ENCODE measurements at places on chromosomes 3 and 15.

DNA sequence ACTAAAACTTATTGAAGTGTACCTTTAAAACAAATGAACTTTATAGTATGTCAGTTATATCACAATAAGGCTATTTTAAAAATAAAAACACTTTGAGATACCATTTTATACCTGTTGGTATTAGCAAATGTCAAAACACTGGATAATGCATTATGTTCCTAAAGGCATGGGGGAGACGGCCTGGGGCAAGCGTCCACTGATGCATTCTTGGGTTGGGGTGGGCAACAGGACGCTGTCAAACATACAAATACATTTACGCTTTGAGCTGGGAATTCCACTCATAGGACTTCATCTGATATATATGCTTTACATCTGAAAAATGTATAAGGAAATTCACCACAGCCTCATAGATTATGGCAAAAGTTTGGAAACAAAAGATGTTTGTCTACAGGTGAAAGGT lies 7.6 kb upstream of the GATA2 start:
- DNase-seq, result no peak

GRCh38 chr3:39296197-39297077 lies 16.6 kb upstream of the CX3CR1 start:
- no peak for DNase-seq

- no peak for DNase-seq
Measured at GRCh38 chr15:35944945-35945585, 399.1 kb upstream of the DPH6 start.

- no peak for DNase-seq
Measured at GRCh38 chr15:17026633-17027032, 3515.0 kb downstream of the GOLGA6L6 start.

GRCh38 chr3:102614021-102614569 lies 179.3 kb downstream of the ZPLD1 start:
- no peak for DNase-seq

GRCh38 chr15:64443747-64444621 lies 16.4 kb upstream of the ZNF609 start:
- no peak for DNase-seq

DNA sequence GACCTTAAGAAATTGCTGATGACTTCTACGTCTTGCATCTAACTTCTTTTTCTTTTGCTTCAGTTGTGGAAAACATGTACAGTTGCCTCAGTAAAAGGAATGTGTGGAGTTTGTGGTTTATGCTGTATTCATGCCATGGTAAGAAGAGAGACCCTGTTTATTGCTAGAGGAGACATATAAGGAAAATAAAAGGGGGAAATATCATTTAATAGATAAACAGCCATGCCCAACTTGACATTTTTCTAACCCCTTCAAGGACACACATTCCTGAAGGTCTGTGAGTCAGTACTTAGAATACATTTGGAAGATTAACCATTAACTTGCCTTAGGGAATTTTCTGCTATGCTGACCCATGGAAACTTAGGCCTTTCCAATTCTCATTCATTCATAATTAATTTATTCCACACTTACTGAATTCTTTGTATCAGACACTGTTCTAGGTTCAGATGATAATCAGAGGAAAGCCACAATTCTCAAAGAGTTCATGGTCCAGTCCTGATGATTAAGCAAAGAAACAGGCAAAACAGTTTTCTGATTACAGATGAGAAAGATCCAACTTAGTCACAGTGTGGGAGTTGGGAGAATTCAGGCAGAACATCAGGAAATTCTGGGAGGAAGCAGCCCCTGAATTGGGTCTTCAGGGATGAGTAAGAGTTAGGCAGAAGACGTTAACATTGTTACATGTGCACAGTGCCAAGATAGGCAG lies 329.8 kb upstream of the RASGRP1 start:
- no peak for DNase-seq

DNA sequence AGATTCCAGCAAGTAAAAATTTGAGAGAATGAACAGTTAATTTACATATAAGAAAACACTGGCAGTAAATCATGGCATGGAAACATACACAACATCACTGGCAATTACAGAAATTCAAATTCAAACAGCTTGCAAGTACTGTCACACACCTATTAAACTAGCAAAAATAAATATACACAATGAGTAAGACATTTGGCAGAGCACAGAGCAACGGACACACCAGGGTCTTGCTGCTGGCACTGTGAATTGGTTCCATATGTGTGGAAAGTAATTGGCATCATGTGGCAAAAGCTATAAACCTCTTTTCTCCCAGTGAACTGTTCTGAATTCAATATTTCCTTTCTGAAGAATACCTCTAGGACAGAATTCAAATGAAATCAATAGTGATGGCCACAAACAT lies 78.3 kb downstream of the LRRK1 start:
- no peak for DNase-seq

All from activated CD8-positive, alpha-beta memory T cell treated with anti-CD3 and anti-CD28 coated beads for 1 hour (primary cell).